ENCODE measurements at places on chromosomes 11 and 22.

DNA sequence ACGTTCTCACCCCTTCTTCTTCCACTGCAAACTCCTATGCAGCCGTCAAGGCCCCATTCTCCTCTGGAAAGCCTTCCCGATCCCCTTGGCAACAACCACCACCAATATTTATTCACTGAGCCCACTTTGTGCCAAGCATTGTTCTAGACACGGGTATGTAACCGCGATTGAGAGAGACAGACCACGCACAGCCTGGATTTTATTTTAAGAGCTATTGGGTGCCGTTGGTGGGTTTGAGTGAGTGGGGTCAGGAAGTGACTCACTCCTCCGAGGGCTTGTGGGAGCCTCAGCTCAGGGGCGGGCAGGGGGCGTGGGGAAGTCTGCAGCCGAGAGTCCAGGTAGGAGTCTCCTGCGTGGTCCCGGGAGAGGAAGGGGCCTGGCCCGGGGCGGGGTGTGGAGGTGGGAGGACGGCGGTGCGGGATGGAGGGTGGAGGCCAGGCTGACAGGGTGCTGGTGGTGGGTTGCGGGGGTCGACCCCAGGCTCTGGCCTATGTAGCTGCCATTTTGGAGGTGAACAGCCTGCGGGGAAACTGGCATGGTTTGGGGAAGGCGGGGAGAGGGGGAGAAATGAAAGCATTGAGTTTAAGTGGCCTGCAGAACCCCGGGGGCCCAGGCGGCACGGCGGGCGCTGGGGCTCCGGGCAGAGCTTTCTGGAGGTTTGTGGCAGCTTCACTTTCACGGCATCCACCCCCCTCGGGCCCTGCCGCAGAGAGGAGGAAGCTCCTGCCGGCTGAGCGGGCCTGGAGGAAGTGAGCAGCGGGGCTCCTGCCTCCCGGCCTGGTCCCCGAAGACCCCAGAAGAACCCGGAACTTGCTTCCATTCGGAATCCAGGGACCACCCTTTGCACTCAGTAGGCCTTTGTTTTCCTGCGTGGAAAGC is 547 bp downstream of the PARVG start:
- DNase-seq = peak; percentile 65

DNA sequence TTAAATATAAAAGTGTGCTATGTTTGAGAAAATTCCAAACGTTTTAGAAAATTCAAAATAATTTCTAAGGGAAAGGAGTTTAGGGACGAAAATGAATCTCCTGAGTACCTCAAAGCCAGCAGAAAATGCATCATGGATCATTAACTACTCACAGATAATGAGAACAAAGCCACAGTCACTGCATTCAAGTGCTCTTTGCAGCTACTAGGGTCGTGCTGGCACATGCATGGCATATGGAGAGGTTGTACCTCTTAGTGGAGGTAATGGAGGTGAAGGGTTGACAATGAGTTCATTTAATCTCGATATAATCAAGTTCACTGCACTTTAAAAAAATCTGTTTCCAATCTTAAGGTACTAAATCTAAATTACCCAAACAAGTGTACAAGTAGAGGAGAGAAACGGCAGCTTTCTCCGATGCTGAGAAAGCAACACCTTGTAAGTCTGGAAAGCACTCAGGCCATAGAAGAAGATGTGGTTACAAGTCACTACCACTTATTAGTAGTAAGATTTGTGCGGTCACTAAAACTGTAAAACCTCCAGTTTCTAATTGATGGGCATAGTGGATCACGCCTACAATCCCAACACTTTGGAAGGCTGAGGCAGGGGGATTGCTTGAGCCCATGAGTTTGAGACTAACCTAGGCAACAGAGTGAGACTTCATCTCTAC is 261.1 kb upstream of the ANO3 start:
- DNase-seq = no peak

DNA sequence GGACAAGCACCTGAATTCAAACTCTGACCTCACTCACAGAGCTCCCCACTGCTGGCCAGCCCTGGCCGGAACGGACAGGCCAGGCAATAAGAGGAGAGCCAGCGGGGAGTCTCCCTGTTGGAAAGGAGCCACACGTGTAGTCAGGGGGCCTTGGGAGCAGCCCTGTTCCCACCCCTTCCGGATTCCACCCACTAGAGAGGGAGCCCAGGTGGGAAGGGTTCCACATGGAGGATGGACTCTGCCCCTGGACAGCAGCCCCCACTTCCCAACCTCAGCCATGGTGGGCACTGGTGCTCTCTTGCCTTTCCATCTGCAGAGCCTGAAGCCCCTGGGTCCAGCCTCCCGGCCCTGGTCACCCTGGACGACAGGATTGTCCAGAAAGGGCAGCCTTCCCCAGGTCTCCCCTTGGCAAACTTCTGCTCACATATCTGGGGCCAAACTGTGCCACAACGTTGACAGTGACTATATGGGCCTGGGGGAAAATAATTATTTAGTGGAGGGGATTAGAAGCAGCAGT is 7.5 kb upstream of the APOBEC3A start:
- DNase-seq = no peak

GRCh38 chr11:106172386-106172991 is 95.0 kb downstream of the AASDHPPT start:
- no peak for DNase-seq

- DNase-seq = no peak
These were observed 159.3 kb upstream of the B3GAT1 start for GRCh38 chr11:134571301-134571700.

- no peak for DNase-seq
These were observed 106.3 kb downstream of the KCNQ1 start for GRCh38 chr11:2551131-2551530.

- no peak for DNase-seq
These were observed 21.6 kb upstream of the PHLDA2 start for GRCh38 chr11:2950825-2951224.

Measured in CD4-positive, alpha-beta T cell treated with Interleukin-1 beta for 1 hour (primary cell).